ENCODE measurements at places on chromosomes 1 and 21. TPM values are rescaled to one million over a fixed set of nuclear protein-coding genes. Genes with fewer than 3 reads are reported as not detected.

ZSWIM5 gene
- 6.5 TPM for total RNA-seq

MFAP2 gene
- 24.5 TPM for total RNA-seq

CGN gene
- total RNA-seq = 2.4 TPM

CD247 gene
- total RNA-seq = 0.09 TPM

GRCh38 chr1:244006961-244007360 lies 44.1 kb upstream of the ZBTB18 start:
- DNase-seq = no peak

DNA sequence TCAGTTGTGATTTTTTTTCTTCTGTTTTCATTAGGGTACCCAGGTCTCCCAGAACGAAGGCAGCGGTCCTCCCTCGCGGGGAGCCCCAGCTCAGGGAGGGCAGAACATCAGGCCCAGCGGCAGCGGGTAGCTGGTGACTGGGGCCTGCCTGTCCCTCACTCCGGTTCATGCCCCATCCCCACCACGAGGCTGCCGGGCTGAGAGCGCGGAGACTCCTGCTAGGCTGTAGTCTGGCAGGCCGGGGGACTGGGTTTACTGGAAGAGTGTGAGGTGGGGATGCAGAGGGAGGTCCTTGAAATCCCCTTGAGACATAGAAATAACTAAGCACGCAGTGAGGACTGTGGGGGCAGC lies 10.5 kb downstream of the BRINP2 start:
- no peak for DNase-seq

DNA sequence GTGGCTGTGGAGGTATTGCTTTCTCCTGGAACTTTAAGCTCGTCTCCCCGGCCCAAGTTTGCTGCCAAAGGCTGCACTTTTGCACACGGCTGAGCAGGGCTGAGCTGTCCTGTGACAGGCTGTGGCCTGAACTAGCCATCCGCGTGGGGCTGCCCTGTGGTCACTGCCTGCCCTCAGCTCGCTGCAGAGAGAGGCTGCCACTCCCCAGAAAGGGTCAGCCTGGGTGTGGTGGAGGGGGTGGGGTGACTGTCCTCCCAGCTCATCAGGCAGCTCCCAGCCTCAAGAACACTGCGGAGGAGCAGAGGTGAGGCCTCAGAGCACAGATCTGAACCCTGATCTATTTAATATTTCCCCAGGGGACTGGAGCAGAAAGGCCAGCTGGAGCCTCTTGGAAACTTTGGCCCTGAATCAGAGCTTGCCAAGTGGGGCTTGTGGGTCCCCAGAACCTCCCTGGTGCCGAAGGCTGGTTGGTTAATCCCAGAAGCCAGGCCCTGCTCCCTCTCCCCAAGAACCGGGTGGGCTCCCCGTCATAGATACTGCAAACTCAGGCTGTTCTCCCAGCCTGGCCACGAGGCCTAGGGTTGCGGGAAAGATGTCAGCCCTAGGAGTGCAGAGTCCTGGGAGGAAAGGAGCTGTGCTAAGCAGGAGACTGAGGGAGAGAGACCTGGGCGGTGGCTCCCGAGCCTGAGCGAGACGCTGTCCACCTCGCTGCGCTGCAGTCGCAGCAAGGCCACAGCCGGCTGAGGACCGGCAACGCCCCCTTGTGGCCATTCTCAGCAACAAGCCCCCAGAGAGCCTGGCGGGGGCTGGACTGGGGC lies 125.1 kb upstream of the IPO9 start:
- DNase-seq = peak; percentile 89

DNA sequence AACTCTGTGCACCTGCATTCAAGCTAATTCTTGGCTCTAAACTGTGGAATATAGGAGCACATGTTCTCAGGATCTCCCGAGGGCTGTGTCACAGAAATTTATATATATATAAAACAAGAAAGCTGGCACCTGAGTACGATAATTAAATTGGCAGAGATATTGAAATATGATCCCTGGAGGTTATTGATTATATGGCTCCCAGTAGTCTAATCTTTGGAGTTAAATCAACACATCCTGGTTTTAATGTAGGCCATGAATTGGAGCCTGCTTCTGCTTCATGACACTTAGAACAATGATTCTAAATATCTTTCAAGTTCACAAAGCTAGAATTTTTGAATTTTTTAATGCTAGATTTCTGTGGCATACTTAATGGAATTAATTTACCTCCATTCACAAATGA lies 84.3 kb downstream of the CTH start:
- DNase-seq = no peak

GRCh38 chr1:202197653-202198365 lies 4.2 kb downstream of the LGR6 start:
- DNase-seq = no peak

DNA sequence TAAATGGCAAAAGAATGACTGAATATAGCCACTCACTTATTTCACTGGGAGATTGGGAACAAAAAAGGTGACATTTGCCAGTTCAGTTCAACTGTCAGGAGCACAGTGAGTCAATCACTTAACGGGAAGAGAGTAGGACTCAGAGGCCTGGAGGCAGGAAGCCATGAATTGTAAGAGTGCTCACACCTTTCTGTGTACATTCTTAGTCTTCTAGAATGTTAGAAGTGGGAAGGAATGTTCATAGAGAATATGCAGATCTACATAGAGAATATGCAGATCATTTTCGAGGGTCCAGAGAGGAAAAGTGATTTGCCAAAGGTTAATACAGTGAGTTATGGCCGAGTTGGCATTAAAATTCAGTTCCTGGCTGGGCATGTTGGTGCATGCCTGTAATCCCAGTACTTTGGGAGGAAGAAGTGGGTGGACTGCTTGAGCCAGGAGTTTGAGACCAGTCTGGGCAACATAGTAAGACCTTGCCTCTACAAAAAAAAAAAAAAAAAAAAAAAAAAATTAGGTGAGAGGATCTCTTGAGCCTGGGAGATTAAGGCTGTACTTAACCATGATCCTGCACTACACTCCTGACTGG lies 8.3 kb downstream of the IL20 start:
- no peak for DNase-seq

- DNase-seq = no peak
These were observed 36.6 kb downstream of the WNT3A start for GRCh38 chr1:228043281-228043848.

DNA sequence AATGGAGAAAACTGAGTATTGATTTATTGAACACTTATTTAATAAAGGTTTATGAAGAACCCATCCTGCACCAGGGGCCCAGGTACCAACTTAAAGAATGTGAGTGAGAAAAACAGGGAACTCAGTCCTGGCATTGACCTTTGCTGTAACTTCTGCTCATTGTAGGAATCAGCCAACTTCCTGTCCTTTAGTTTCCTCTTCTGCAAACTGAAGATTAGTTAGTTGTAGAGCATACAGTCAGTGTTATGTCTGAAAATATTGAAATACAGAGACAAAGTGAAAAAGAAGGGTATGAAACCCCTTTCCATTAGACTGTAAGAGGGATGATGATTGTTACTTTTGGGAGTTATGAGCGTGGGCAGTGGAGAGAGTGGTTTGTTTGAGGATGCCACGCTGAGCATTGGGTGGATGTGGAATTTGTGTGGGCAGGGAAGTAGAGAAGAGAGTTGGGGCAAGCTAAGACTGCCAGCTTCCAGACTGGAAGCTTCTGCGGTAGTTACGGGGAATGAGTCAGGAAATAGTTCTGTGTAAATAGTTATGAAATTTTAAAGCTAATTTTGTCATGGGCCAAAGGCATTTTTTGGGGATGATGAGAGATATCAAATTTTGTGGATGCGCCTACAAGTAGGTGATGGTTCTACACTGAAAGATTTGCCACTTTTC lies 89.2 kb downstream of the GPR88 start:
- DNase-seq = peak; percentile 45

GRCh38 chr1:89945852-89946476 lies 48.9 kb upstream of the ZNF326 start:
- no peak for DNase-seq

DNA sequence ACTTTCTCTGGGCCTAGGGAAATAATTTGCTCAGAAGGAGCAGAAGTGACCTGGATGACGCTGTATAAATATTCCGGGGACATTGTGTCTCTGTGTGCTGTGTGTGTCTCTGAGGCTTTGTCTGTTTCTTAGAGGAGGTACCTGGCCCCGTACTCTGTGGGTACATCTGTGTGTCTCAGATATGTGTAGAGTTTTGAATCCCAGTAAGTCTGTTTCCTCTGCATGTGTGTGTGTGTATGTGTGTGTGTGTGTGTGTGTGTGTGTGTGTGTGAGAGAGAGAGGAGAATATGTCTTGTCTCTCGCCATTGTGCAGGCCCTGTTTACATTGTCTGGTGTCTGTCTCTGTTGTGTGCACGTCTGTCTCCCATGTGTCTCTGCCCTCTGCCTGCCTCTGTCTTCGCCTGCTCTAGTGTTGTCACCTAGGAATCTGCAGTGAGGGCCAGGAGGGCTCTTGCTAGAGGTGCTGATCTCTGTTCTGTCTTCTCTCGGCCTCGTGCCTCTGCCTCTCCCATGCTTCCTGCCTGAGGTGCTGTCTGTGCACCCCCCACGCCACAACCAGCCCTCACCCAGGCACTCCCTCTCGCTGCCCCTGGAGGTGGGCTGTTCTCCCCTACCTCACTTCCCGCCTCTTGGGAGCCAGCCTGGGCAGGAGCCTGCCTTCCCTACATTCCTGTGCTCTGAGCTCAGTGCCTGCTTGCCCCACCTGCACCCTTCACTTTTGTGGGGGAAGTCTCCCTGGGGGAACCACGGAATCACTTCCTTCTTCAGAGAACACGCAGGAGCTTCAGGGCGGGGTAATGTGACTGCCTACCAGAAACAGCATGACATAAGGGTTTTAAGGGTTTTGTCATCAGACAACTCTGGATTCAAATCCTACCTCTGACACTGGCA lies 5.9 kb downstream of the MAP7D1 start:
- DNase-seq = peak; percentile 55

GRCh38 chr1:231312432-231312788 lies 25.2 kb downstream of the EXOC8 start:
- no peak for DNase-seq
